Right renal cortex interstitium (tissue), 3 donors: ENCODE measurements at places on chromosomes 5 and 9. TPM values are rescaled to one million over a fixed set of nuclear protein-coding genes. Genes with fewer than 3 reads are reported as not detected.

DNA sequence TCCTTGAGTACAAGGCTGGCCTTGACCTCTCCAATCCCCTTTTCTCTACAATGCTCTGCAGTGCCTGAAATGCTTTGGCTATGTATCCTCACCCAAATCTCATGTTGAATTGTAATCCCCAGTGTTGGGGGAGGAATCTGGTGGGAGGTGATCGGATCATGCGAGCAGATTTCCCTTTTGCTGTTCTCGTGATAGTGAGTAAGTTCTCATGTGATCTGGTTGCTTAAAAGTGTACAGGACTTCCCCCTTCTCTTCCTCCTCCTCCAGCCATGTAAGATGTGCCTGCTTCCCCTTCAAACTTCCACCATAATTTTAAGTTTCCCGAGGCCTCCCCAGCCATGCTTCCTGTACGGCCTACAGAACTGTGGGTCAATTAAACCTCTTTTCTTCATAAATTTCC, 28.5 kb upstream of the AKNA start:
- no peak for DNase-seq

GRCh38 chr9:91163773-91164471, 197.8 kb downstream of the AUH start:
- DNase-seq: no peak

GRCh38 chr9:72300873-72301272, 64.1 kb downstream of the ZFAND5 start:
- no peak for DNase-seq

- no peak for DNase-seq
These were observed 13.3 kb downstream of the NR2F1 start for GRCh38 chr5:93596310-93596675.

- DNase-seq: no peak
These were observed 373 bp downstream of the FBXW5 start for GRCh38 chr9:136944212-136944518.

GRCh38 chr5:51961154-51961562, 577.9 kb downstream of the ISL1 start:
- no peak for DNase-seq

The CETN3 gene
- 82.7 TPM for polyA plus RNA-seq
